ENCODE measurements at places on chromosomes 1 and 21. TPM values are rescaled to one million over a fixed set of nuclear protein-coding genes. Genes with fewer than 3 reads are reported as not detected.

Gene ALG14
- 7.2 TPM for total RNA-seq

Gene FCRL1
- 0.06 TPM for total RNA-seq

Gene DMBX1
- total RNA-seq: 0.10 TPM

Gene IL20
- total RNA-seq: not detected

Gene PROK1
- total RNA-seq: 0.17 TPM

Gene AGT
- 174 TPM for total RNA-seq

Gene CD84
- 4.6 TPM for total RNA-seq

Gene HHAT
- 8.0 TPM for total RNA-seq

Gene SLC30A7
- 27.0 TPM for total RNA-seq

Gene KCNE2
- 1.0 TPM for total RNA-seq

Gene PLA2G2F
- total RNA-seq: not detected

Gene FYB2
- total RNA-seq: 2.4 TPM

Gene PLPPR5
- 4.5 TPM for total RNA-seq

Gene ERG
- total RNA-seq: 4.8 TPM

Gene OR10Z1
- total RNA-seq: not detected

Gene TMPRSS15
- total RNA-seq: 0.10 TPM

Measured in spinal cord (tissue), 10 donors.